Islet precursor cell (in vitro differentiated cells): ENCODE measurements at places on chromosomes 4 and X.

DNA sequence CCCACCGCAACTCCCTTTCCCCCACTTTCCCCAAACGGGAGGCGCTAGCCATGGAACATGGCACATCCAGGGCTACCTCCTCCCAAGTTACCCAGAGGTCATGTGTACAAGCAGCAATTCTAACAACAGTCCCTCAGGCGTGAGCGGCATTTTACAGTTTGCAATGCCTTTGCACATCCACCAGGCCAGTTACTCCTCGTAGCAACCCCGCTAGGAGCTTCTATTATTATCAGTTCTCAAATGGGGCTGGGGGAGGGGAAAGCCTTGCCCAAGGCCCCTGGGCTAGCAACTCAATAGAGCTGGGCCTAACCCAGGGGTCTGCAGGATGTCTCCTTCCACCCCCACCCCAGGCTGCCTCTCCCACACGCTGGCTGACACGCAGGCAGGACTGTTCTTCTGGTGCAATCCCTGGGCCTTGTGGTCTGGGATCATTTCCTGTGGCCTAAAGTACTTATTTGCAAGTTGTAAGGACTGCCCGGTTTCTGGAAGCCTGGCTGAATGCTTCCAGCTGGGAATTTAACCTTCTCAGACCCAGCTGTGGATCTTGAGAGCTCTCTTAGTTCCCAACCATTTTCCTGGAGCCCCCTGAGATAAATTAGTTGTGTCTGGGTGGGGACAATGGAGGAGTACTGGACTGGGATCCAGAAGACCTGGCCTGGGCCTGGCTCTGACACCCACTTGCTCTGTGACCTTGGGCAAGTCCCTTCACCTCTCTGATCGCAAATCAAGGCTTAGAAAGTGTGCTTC lies 27.7 kb downstream of the PJA1 start:
- peak; percentile 90 for DNase-seq

- DNase-seq = no peak
Measured at GRCh38 chrX:22689290-22689689, 310.5 kb upstream of the DDX53 start.

DNA sequence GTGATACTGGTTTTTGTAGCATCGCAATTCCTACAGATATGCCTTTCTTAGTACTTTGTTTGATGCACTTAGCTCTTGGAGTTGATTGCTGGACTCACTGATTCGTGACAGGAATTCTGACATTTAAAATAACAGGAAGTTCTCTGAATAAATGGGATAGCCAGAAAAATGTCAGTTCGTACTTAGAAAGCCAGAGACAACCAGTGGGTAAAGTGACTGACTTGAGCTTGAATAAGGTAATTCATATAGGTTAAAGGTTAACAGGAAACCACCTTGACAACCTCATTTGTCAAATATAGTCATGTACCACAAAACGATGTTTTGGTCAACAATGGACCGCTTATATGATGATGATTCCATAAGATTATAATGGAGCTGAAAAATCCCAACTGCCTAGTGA lies 181.4 kb downstream of the RPA4 start:
- no peak for DNase-seq

- no peak for DNase-seq
Measured at GRCh38 chr4:80162418-80162817, 34.9 kb upstream of the PRDM8 start.

DNA sequence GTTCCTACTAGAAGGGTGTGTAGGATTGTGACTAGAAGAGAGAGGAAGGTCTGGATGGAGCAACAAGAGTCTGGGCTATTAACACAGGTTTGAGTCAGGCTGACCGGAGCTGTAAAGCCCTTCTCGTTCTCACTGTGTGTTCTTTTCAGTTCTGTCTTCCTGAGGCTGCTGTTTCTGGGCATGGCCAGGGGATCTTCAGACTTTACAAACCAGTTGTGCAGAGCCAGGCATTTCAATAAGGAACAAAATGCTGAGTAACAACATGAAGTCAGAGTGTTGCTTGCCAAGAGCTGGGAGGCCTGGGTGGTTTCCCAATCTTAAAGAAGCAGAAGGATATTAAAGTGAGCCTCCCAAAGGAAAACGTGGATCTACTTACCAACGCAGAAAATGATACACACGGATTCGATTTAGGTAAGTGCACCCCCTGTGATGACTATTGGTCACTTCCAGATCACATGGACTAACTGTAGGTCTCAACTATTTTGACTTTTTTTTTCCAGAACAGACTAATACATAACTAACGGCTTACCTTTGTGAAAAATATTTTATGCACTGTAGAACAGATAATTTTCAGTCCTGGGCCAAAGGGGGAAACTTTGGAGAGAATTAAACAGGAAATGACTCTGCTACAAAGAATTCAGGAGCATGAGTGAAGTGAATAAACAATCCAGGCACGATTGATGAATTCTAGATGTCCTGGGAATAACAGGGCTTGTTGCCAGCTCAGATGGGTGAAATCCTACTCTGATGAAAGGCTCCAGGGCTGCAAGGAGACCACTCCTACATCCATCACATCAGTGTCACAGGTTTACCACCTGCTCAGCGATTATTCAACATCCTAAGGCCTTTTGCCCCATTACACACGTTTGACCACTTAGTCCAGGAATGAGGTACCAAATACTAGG lies 94.5 kb downstream of the ANXA3 start:
- peak; percentile 63 for DNase-seq

- DNase-seq = no peak
Measured at GRCh38 chr4:184324939-184325477, 107.3 kb upstream of the ENPP6 start.

- DNase-seq = no peak
Measured at GRCh38 chrX:151365579-151365978, 31.4 kb upstream of the VMA21 start.

DNA sequence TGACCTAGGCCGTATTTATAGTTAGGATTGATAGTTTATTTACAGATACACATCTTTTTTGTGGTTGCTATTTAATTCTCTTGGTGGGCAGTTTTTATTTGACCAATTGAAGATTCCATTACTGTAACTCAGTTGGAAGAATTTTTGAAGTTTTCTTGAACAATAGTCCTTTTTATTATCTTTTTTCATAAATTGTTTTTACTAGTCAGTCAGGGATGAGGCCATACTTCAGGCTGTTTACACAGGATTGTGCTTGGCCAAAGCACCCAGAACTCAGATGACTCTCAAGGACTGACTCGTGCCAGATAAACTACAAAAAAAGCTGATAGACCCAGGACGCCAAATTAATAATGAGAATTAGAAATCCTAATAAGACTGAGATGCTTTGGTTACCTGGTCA lies 7.0 kb downstream of the HERC3 start:
- no peak for DNase-seq

- DNase-seq = no peak
Measured at GRCh38 chr4:140031061-140031460, 122.9 kb downstream of the MAML3 start.
